ENCODE measurements at places on chromosomes 5 and 9.

GRCh38 chr5:34053571-34054399 lies 10.8 kb upstream of the C1QTNF3 start:
- no peak for DNase-seq

DNA sequence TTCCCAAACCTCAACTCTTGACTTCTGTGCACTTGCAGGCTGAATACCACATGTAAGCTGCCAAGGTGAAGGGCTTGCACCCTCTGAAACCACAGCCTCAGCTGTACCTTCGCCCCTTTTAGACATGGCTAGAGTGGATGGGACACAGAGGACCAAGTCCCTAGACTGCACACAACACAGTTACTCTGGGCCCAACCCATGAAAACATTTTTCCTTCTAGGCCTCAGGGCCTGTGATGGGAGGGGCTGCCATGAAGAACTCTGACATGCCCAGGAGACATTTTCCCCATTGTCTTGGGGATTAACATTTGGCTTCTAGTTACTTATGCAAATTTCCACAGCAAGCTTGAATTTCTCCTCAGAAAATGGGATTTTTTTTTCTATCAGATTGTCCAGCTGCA lies 331.0 kb upstream of the RGMB start:
- no peak for DNase-seq

DNA sequence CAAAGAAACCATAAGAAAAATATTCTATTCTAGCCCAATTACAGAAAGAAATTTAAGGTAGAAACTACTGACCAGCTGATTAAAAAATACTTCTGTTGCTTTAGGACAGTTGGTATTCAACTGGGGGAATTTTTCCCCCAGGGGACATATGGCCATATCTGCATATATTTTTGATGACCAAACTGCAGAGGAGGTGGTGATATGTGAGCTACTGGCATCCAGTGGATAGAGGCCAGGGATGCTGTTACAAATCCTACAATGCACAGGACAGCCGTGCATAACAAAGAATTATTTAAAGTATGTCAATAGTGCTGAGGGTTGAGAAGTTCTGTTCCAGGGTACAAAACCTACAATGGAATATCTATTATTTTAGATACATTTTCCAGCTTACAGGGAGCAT lies 24.0 kb downstream of the ZFR start:
- no peak for DNase-seq

- no peak for DNase-seq
These were observed 189.9 kb downstream of the BNC2 start for GRCh38 chr9:16680541-16680940.

GRCh38 chr9:121822093-121823085 lies 171.0 kb downstream of the DAB2IP start:
- no peak for DNase-seq

DNA sequence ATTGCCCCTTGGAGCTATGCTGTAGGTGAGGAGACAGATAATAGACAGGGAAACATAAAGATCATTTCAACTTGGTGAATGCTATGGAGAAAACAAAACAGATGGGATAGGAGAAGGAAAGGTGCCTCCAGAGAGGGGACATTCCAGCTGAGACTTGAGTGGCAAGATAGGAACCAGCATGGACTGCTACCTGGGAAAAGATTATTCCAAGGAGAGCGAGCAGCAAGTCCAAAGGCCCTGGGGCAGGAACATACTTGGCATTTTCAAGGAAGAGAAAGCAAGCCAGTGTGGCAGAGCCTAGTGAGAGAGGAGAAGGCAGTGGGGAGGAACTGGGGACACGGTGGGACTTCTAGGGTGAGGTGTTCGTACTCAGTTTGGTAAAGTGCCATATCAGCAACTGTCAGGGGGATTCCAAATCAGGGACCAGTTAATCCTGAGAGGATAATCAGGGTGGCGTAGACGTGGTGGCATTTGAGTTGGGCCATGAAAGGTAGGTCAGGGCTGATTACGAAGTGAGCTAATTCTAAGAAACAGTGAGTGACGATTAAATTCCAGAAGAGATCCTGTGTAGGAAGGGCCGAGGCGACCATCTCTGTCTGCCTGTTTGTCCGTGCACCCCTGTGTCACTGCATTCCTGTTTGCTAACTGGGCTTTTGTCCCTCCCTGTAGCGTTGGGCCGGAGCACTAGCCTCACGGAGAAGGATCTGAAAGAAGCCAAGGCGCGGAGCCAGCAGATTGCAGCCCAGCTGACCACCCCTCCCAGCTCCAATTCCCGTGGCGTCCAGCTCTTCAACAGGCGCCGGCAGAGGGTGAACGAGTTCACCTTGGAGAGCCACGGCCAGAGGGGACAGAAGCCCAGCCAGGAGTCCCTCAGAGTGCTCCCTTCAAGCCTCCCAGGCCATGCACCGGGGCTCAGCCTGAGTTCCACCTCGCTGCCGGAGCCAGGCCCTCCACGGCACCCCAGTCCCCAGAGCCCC lies 7.1 kb downstream of the SYNPO start:
- no peak for DNase-seq

- DNase-seq, result no peak
These were observed 573.2 kb downstream of the CCDC171 start for GRCh38 chr9:16126042-16126441.

DNA sequence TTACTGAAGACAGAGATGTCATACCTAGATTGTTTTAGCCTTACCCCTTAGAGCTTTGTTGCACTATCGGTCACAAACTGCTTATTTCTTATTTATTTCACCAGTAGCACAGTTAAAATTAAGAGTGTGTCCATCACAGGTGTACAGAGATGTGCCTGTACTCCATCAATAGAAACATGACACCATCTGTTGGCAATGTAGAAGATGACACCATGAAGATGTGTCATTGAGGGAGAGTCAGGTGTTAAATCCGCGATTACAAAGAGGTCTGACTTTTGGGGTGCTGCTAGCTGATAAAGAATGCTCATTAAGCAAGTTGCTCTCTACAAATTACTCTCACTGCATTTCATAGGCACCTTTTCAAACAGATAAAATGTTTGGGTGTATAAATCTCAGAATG lies 164.4 kb downstream of the SMARCA2 start:
- no peak for DNase-seq

- DNase-seq, result no peak
These were observed 95.8 kb downstream of the PLCXD3 start for GRCh38 chr5:41414598-41414997.

DNA sequence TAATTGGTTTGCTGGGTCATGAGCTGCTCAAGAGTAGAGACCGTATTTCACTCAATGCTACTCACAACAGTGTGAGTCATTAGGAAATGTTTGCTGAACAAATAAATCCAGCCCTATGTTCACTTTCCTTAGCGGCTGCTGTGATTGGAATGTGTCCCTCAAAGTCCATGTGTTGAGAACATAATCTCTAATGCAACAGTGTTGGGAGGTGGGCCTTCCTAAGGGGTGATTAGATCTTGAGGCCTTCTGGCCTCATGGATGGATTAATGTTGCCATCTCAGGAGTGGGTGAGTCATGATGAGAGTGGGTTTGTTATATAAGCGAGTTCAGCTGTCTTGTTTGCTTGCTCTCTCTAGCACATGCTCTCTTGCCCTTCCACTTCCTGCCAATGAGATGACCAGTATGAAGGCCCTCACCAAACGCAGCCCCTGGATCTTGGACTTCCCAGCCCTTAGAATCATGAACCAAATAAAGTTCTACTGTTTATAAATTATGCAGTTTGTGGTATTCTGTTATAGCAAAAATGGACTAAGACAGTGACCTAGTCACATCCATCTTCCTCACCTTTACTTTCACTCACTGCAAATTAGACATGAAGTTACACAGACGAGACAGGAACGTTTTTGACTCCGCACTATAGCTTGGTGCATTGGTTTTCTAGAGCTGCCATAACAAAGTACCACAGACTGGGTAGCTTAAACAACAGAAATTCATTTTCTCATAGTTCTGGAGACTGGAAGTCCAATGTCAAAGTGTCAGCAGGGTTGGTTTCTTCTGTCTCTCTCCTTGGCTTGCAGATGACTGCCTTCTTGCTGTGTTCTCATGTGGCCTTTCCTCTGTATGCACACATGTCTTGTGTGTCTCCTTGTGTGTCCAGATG lies 50.9 kb upstream of the FAM169A start:
- DNase-seq, result no peak

- DNase-seq, result no peak
These were observed 28.5 kb downstream of the AMBP start for GRCh38 chr9:114049441-114050225.

- no peak for DNase-seq
These were observed 15.0 kb upstream of the MRNIP start for GRCh38 chr5:179873588-179874110.

DNA sequence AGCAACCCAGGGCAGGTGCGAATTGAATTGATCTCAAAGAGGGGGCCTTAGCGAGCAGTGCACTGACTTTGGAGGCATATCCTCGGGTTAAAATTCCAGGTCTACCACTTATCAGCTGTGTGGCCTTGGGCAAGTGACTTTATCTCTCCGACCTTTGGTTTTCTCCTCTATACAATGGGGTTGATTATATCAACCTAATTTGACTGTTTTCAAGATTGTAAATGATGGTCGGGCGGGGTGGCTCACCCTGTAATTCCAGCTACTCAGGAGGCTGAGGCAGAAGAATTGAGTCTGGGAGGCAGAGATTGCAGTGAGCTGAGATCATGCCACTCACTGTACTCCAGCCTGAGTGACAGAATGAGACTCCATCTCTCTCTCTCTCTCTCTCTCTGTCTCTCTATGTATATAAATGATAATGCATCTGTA lies 18.7 kb downstream of the SPRY4 start:
- no peak for DNase-seq

- no peak for DNase-seq
These were observed 80.5 kb downstream of the PAPPA start for GRCh38 chr9:116234081-116234480.

- peak; percentile 56 for DNase-seq
These were observed 297.6 kb downstream of the NTRK2 start for GRCh38 chr9:84966876-84967830.

DNA sequence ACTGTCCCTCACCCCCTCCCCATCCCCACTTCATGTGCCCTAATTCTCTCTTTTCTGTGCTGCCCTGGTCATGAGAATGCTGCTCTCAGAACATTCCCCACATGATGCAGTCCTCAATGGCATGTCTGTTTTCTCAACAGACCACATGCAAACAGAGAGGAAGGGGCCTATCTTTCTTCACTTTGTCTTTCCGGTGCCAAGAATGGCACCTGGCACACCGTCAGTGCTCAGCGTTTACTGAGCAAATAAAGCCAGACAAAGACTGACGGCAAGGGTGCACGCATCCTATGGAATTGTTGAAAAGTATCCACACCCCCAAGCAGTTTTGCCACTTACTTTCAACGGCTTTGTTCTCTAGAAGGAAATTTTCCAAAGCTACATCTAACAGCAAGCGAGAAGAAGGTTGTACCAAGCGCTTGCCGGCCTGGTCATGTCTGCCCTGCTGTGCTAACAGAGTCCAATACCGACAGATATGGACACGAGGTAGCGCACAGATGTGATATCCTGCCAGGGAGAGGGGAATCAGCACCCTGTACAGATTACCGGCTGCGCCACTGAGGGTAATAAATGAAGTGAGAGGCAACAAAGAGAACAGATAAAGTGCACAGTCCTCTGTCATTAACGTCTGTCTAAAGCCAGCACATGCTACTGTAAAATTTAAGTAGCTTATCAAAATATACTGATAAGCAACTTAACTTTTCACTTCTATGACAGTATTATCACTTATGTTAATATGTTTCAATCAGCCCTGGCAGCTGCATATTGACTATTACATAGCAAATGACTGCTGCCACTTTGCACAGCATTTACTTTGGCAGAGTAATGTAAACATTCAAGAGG lies 251.7 kb downstream of the DENND1A start:
- no peak for DNase-seq

DNA sequence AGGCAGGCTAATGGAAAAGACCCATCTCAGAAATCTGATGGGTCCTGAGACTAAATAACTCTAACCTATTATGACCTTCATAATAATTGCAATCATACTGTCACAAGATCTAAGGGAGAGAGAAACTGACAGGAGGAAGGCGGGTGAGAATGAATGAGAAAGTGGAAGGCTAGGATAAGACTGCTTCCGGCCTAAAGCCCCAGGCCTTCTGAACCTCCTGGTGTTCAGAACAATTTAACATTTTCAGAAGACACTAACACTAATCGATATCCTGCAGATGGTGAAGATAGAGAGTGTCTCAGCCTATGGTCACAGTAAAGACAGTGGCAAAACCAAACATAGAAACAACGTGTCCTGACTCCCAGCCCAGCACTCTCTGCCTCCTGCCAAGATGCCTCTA lies 1.2 kb downstream of the RPS14 start:
- DNase-seq, result no peak

GRCh38 chr5:175484322-175484721 lies 6.0 kb downstream of the SFXN1 start:
- DNase-seq, result no peak

DNA sequence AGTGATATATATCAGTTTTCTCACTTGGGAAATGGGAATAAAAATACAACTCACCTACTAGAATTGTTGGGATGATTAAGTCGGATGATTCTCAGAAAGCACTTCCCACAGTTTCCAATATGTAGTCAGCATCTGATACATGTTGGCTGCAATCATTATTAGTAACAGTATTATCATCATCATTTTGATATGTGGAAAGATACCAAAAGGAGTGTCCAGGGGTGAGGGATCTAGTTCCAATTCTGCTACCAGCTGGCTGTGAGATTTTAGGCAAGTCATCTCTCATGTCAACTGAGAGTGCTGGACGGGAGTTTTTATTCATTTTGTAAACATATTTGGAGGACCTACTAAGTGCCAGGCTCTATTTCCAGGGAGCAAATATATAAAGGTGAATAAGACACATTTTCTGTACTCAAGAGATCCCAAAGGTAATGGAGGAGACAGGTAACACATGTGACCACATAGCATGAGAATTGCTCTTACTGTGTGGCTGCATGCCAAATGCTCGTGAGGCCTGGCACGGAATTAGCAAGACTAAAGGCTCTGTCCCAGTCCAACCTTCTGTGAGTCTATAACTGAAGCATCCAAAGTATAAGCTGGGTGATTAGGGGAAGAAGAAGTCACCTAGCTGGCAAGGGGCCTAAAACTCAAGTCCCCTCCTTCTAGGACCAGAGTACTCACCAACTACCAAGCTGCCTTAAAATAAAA lies 83.0 kb downstream of the GRIA1 start:
- no peak for DNase-seq

DNA sequence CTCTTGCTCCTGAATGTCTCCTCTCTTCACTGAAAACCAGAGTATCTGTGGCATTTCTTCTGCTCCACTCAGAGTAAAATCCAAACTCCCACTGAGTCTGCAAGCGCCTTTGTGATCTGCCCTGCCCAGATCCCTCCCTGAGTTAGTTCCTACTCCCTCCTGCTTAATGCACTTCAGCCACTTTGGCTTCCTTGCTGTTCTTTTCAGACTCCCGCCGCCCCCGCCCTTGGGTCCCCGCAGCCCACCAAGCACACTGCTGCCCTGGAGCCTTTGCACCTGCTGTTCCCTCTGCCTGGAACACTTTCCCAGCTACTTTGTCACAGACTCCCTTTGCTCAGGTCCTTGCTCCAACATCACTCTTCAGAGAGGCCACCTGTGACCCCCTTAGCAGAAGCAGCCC lies 127.2 kb upstream of the SLC25A48 start:
- no peak for DNase-seq
